ENCODE measurements at places on chromosomes 16 and 17. TPM values are rescaled to one million over a fixed set of nuclear protein-coding genes. Genes with fewer than 3 reads are reported as not detected.

- no peak for DNase-seq
These were observed 7.3 kb downstream of the CLUH start for GRCh38 chr17:2704031-2704889.

- peak; percentile 53 for DNase-seq
These were observed 26.5 kb upstream of the NF1 start for GRCh38 chr17:31068291-31068690.

GRCh38 chr16:78503602-78504001, 404.1 kb downstream of the WWOX start:
- DNase-seq: peak; percentile 53

DNA sequence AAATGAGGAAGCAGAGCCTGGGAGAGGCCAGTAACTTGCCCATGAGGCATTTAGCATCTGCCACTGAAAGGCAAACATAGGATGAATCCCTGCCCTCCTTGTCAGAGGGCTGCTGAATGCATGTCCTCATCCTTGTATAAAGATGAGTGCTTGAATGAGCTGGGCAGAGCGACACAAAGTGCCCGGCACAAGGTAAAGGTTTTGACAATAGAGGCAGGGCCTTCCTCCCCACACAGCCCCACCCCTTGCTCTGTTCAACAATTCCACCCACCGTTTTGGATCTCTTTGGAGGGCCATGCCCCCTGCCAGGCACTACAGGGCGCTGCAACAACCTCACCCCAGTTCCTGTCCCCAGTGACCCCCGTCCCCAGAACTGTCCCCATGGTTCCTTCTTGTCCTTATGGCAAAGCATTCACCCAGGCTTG, 1.4 kb upstream of the KRT19 start:
- peak; percentile 53 for DNase-seq

SLC12A3 gene
- total RNA-seq: not detected

DNA sequence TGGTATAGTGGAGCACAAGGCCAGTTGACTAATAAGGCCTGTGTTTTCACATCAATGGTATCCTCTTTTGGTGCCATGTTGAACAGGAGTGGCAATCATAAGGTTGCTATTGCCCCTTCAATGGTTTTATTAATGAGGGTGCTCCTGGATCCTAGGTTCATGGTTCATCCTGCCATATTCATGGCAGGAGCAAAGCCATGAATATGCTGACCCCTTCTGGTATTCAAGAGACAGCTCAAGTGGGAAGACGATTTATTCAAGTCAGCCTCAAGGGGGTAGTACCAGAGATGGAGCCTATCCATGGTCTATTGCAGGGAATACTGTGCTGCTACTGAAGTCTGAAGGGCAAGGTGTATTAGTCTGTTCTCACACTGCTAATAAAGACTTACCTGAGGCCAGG, 2.6 kb downstream of the ABCA9 start:
- DNase-seq: no peak

SOST gene
- not detected for total RNA-seq

- DNase-seq: no peak
These were observed 941 bp upstream of the MRPS34 start for GRCh38 chr16:1773703-1774447.

DNA sequence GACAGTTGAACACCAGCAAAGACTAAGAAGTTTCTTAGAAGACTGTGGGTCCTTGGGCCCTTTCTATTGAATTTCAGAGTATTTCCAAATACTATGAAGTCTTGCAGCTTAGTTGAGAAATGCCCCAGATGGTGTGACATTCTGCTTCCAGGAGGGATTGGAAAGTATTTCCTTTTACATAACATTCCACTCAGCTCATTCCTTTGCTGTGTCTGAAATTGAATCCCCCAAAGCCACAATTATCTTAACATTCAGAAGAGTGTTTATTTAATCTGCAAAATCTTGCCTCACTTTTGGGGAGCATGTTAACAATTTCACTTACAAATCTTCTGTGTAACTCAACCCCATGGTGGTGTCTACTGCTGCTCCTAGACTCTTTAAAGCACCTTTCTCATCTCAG, 307.7 kb downstream of the WWOX start:
- no peak for DNase-seq

DNA sequence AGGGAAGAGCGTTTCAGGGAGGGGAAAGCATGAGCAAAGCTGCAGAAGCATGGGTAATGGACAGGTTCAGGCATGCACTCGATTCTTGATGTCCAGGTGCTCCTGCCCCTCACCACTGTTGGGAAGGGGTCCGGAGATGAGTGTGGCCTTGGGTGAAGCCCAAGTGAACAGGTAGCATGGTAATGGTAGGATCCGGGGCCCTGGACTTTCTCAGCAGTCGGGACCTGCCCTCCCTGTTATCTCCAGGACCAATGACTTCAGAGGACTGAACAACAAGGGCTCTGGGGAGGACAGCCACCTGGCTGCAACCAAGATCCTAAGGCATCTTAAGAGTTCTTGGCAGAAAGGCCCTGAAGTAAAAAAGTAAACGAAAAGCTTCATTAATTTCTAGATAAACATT, 306.8 kb downstream of the CPPED1 start:
- DNase-seq: no peak

DNA sequence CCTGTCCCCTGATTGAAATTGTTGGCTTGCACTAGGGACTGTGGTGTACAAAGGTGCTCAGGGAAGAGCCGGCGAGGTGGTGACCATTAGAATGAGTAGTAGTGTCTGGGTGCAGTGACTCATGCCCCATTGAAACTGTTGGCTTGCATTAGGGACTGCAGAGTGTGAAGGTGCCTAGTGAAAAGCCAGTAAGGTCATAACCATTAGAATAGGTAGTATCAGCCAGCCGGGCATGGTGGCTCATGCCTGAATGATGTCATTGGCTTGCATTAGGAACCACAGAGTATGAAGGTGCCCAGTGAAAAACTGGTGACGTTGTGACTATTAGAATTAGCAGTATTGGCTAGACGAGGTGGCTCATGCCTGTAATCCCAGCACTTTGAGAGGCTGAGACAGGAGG, 78.9 kb downstream of the ABCC6 start:
- peak; percentile 9 for DNase-seq

RTN4RL1 gene
- not detected for total RNA-seq

DNA sequence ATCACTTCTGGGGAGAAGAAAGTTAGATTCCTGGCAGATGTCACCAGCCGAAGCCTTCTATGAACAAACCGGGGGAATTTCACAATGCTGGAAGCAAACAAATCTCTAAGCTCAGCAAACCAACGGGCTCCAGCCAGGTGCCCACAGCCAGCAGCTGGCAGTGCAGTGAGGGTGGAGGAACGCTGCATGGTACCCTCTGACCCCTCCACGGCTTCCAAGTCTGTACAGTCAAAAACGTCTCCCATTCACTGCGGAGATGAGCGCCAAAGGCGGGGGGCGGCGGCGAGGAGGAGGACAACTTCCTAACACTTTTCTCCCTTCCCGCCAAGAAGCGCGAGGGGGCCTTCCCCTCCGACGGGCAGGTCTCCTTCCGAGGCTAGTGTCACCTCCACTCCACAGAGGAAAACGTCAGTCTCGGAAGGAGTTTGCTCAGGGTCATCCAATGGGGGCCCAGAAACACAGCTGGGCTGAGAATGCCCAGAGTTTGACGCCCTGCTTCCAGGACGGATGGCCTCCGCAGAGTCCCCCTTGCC, 924 bp downstream of the ZNF598 start:
- DNase-seq: no peak

GRCh38 chr16:87648698-87649487, 46.6 kb downstream of the JPH3 start:
- DNase-seq: peak; percentile 37

- no peak for DNase-seq
These were observed 6.3 kb upstream of the XAF1 start for GRCh38 chr17:6749519-6749918.

GRCh38 chr16:75576384-75576811, 10.2 kb downstream of the GABARAPL2 start:
- no peak for DNase-seq

GRCh38 chr17:81153340-81153803, 11.9 kb upstream of the PVALEF start:
- DNase-seq: no peak

PRSS33 gene
- total RNA-seq: 13.2 TPM

- peak; percentile 76 for DNase-seq
These were observed 59.0 kb downstream of the TANGO6 start for GRCh38 chr16:68902003-68902968.

RHBDL1 gene
- 2.4 TPM for total RNA-seq

DNA sequence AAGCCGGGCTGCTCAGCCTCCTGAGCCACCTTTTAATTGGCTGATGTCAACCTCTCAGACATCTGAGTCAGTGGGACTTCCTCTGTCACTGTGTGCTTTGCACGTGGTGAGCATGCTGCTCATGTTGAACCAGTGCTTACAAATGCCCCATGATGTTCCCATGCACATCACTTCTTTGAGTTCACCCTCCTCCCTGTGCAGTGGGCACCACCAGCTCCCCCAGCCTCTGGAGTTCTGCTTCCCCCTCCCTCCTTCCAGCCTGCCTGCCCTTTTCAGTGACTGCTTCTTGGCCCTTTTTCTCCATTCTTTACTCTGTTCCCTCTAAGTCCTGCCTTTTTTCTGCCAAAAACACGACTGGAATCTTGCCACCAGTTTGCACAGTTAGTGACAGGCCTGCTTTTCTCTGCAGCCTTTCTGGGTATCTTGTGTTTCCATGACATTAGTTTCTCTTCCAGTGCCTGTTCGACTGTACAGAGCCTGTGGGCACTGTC, 41.6 kb downstream of the USP10 start:
- peak; percentile 19 for DNase-seq

GRCh38 chr16:29649588-29650494, 13.2 kb upstream of the SPN start:
- no peak for DNase-seq

Data from Calu3 (cell line).